ENCODE measurements at places on chromosomes 6 and 20. TPM values are rescaled to one million over a fixed set of nuclear protein-coding genes. Genes with fewer than 3 reads are reported as not detected.

TFAP2A gene
- total RNA-seq: 0.78 TPM

DNA sequence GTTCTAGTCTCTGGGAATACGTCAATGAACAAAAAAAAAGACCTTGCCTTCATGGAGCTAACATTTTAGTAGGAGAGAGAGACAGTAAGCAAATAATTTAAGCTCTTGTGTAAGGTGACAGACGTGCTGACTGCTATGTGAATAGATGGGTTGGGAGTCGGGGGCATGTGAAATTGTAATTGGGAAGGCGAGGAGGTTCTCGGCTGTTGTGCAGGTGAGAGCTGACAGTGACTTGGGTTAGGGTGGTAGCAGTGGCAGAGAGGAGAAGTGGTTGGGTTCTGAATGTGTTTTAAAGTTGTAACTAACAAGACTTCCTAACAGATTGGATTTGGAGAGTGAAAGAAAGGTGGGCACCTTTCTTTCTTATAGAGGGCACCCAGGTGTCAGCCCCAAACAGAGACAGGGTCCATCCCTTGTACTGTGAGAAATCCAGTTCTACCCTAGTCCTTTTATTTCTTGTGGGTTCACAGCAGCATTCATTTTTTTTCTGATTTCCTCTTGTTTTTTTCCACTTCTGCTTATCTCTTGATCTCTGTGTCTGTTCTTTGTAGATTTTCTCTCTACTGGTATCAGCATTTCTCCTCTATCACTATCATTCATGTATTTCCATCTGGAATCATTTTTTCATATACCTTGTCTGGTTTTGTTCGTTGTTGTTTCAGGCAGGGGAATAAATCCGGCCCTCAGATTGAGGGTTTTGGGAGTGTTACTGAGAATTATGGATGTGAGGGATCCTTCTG is 15.4 kb upstream of the MYLK2 start:
- no peak for DNase-seq

GRCh38 chr6:119479860-119480655 is 130.5 kb upstream of the MAN1A1 start:
- DNase-seq: no peak

DNA sequence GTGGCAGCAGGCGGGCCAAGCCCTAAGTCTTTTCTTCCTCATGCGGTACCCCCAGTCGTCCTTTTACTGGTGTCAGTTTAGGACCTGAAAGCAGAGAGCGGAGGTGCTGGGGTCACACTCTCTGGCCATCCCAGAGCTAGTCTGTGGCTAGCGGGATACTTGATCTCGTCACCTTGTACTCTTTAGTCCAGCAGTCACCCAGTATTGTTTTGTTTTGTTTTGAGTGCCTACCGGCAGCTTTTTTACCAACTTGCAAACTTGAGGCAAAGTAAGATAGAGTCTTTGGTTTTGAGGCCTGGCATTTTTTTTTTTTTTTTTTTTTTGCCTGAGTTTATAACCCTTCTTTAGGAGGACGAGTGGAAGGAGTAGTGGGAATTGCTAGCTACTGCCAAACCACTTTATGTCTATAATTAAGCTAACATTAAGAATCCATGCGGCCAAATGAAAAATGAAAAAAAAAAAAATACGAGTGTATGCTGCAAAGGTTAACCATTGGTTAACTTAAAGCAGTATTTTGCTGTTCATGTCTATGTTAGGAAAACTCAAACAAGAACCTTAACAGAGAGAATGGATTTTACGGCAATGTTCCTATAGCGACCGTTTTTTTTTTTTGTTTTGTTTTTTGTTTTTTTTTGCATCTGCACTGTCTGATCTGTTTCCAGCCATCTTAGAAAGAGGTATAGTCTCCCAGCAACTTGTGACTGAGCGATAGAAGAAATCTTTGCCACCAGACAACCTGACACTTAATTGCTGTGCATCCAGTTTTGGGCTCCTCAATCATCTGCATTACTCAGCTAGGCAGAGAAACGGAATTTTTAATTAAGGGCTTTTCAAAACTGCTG is 56.9 kb downstream of the FAM217A start:
- no peak for DNase-seq

DNA sequence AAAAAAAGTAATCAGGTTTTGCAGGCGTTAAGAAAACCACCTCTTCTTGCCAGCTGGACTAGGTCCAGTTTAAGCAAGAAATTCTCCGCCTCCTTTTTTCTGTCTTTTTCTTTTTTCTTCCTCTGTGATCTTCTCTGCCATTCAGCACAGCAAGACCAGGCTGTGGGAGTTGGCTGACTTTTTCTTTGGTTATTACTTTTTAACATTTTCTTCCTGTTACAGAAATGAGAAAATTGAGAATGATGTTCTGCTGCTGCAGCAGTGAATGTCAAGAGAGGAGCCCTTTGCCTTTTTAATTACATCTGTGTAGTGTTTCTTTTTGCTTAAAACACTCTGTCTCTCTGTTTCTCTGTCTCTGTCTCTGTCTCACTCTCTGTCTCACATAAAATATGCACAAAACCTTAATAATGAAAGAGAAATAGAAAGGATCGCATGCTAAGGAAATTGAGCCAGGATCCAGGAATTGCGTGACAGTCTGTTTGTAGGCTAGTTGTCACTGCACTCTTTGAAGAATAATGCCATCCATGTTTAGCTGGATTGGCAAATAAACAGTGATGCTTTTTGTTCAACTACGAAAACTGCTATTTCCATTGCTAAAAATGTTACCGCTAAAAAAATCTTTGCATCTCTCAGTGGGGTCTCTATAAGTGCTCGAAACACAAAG is 103.2 kb upstream of the SUPT3H start:
- no peak for DNase-seq

DNA sequence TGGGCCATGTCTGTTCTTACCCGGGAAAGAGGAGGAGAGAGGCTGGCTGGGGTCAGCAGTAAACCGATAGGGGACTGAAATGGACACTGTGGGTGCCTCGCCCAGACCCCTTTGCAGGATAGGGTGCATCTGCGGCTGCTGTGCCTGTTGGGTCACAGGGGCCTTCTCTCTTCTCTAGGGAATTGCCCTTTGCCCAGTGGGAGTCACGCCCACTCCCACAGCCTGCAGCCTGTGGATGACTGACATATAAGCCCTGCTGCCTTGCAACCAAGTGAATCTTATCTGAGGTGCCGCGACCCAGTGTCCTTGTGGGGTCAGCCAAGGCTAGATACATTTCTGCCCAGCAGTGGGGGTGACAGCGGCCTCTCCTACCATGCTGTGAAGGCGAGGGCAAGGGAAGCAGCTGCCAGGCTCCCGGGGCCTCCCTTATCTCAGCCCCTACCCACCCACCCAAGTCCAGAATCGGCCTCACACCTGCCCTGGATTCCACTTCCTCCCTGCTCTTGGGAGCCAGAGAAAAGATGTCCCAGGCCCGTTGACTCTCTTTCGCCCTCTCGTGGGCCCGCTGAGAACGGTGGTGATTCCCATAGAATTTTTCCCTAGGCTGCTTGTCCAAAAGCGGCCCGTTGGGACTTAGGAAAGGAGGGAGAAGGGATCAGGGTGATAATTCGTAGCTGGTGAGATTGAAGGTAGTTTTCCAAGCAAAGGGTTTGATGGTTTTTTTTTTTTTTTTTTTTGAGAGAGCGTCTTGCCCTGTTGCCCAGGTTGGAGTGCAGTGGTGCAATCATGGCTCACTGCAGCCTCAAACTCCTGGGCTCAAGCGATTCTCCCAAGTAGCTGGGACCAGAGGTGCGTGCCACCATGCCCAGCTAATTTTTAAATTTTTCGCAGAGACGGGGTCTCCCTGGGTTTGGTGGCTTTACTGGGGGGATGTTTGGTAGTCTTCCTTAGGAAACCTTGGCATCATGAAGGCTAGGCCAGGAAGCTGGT is 76.4 kb upstream of the RNF24 start:
- DNase-seq: no peak

KCNK5 gene
- total RNA-seq: not detected

DNA sequence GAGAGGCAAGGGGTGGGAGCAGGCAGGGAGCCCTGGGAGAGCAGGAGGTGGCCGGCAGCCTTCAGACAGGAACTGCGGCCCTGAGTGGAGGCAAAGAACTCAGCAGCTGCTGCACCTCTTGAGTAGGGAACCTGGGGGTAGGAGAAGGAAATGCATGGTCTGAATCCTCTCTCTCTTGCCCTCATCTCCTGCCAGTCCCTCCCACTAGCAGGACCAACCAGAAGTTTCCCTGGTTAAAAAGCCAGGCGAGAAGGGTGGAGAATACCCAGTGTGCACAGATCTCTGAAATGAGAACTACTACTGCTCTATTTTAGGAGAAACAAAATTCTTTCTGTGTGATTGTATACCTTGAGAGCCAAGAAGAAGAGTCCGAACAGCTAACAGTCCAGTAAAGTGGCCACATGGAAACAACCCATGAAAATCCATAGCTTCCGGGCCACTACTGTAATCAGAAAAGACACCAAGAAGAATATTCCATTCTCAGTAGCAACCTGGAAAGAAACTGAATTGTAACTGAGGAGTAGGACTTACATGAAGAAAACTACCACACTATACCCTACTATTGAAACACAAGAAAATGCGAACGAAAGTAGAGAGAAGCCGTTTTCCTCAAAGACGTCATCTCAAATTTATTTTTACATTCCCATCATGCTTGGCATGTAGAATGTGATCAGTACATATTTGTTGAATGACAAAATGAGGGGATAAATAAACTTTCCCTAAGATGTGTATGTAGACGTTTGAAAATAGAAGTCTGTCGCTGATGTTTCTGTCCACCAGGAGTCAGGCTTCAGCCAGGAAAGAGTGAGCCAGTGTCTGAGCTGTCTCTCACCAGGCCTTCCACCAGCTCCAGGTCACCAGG is 25.6 kb downstream of the WRNIP1 start:
- DNase-seq: peak; percentile 70

GPR63 gene
- 0.10 TPM for total RNA-seq

- DNase-seq: no peak
Measured at GRCh38 chr6:150156460-150156859, 13.6 kb downstream of the PPP1R14C start.

GRCh38 chr6:158316022-158316421 is 3.8 kb downstream of the TULP4 start:
- DNase-seq: no peak

PYGB gene
- 128 TPM for total RNA-seq

GRCh38 chr6:134819863-134820800 is 129.8 kb downstream of the ALDH8A1 start:
- DNase-seq: no peak

GRCh38 chr6:137637121-137637520 is 142.9 kb upstream of the OLIG3 start:
- DNase-seq: no peak

GRCh38 chr6:137119196-137120104 is 54.0 kb downstream of the IL22RA2 start:
- no peak for DNase-seq

DNA sequence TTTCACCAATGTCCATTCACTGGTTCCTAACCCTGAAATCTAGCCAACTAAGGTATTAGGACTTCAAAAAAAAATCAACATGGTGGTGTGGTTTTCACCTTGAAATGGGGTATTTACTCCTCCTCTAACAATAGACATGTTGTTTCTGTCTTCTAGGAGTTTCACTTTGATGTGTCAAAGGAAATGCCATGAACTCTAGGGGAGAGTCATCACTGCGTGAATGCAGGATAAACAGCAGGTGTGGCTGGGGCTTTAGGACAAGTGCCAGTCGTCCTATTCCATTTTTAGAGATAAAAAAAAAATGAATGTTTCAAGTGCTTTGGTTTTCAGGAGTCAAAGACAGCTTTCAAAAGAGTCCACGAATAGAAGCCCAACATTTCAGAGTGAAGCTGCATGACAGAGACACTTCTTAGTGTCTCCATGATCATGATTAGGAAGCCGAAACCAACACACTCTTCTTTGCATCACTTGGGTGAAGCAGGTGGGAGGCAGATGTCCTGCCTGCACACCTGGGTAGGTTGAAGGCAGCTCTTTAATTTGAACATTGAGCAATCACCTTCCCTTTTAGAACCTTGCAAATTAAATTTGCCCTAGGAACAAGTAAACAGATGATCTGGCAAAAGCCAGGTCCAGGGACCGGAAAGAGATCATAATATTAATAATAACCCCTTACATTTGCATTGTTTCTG is 328.5 kb upstream of the PRDM1 start:
- no peak for DNase-seq

DNA sequence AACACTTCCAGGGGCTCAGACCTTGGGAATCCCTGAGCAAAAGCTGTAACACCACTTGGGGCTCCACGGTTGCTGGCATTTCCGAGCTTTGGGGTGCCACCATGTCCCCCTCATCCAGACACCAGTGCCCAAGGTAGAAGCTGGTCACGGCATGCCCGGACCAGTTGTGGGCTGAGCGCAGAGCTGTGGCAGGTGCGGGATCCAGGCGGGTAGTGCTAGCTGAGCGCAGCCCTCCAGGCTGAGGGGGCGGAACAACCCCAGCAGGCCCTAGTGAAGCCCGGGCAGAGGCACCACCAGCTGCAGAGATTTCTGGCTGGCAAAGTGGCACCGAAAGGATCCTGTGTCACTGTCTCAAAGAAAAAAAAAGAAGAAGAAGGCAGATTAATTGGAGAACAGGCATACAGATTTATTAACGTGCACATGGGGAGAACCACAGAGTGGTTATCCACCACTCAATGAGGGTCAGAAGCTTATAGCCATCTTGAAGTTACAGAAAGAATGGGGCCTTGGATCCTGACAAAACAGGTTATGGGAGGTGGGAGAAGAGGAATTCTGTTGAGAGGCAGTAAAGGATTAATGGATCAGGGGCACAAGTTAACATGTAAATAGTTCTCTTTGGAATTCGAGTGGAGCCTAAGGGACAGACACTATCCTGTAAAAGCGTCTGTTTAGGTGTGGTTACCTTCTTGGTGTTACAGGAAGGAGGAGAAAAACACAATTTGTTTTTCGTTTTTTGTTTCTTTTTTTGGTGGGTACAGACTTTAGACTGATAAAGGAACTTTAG is 107.5 kb downstream of the CD24 start:
- DNase-seq: no peak

DNA sequence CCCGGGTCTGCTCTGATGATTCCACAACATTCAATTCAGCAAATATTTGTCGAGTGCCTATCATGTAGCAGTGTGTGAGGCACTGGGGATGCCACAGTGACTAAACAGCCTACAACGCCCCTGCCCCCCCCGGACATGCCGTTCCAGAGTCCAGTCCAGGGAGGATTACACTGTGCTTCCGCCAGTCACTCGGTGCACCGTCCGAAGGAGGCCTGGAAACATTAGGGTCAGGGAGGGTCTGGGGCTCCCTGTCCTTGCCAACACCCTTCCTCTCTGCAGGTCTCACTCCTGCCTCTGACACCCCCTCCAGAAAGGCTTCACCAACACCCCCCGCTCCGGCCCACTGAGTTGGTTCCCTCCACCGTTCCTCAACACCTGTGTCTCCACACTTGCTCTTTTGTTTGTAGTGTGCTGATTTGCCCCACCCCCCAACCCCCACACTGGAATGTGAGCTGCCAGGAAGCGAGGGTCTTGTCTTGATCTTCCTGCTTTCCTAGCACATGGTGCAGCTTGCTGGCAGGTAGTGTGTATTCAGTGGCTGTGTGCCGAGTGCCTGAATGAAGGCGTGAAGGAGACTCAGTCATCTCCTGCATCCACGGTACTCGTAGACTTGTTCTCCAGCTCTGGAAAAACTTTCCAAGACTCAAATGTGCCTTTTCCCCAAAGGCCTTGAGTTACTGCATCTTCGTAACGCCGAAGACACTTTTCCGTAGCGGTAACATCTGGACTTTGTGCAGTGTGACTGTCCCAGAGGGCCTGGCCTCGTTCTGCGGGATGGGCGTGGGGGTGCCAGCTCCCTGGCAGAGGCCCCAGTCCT is 150.4 kb downstream of the ZDHHC14 start:
- no peak for DNase-seq

- no peak for DNase-seq
Measured at GRCh38 chr20:37657924-37658804, 35.7 kb upstream of the CTNNBL1 start.

GRCh38 chr6:40315060-40315459 is 272.1 kb downstream of the LRFN2 start:
- no peak for DNase-seq
